ENCODE measurements at places on chromosomes 3 and 15.

- no peak for DNase-seq
Measured at GRCh38 chr15:41878355-41878699, 15.5 kb downstream of the SPTBN5 start.

DNA sequence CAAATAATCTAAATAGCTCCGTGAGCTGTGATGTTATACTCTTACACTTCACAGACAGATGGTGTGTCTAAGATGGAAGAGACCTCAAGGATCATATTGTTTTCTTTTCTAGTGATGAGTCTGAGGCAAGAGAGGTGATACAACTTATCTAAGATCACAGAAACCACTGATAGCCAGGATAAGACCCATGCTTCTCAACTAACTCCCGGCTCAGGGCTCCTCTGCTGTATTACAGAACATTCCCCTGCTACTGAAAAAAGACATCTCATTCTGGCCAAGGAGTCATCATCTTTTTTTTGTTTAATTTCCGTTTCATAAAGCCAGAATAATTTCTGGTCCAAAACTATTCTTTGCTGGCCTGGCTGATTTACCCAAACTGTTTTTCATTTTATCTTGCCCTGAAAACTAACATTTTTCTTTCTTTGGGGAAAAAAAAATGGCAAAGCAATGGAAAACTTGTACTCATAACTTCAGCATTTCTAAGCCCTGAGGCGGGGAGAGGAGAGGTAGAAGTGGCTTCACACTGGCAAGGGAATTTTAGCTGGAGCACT lies 46.9 kb upstream of the GAP43 start:
- DNase-seq = no peak

DNA sequence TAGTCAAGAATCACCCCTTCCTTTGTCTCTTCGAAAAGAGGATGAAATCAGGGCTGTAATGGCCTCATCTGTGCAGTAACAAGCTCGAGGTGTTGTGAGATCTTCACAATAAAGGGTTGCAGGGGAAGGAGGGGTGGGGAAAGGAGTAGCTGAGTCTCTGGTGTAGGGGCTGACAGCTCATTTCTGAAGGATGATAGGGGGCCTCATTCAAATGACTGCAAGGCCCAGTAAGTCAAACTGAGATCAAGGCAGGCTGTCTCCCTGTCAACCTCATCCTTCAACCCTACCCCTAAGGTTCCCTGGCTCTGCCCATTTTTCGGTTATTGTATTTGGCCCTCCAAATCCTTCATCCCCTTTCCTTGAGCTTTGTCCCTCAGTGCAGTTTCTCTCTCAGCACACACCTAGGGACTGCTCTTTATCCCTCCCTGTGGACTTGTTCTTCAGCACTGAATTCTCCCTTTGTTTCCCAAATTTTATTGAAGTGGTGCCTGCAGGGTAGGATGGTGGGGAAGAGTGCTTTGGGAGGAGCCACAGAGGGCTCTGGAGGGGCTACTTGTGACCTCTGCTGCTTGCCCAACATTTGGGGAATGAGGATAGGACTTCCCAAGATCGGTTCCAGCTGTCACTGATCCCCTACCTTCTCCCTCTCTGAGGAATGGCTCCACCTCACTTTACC lies 38.1 kb downstream of the ZNF589 start:
- no peak for DNase-seq

DNA sequence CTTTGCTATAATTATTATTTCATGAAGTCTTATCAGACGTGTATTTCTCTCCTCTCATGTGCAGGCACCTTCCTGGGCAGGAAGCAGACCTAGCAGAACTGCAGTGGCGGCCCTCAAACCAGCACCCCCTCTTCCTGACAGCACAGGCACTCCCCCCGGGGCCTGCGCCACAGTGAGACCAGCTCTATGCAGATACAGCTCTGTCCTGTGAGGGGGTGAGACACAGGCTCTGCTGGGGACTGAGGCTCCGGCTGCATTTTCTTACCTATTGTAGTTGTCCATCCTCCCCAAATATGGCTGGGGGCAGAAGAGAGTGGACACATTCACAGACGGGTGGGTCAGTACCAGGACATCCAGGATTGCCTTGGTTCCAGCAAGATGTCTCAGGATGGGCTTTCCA lies 5.0 kb downstream of the CISH start:
- DNase-seq = no peak

DNA sequence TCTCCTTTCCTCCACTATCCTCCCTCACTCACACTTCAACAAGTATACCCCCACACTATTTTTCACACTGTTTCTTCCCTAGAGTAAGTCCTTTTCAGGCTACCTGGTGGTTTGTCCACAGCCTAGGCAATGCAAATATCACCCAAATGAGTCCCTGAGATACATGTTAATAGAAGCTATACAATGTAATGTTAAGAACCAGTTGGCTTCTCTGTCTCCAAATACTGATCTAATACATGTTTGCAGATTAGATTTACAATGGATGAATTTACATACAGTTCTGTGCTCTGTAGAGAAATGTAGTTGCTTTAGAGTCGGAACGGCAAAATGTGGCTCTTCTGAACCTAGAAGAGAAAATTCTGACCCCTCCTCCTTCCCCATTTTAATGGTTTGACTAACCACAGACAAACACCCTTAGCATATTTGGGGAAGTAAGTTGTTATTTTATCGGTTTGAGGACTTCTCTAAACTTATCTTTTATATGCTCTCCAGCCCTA lies 63.6 kb upstream of the MBNL1 start:
- no peak for DNase-seq

GRCh38 chr3:50251220-50251619 lies 15.2 kb downstream of the GNAI2 start:
- DNase-seq = no peak

DNA sequence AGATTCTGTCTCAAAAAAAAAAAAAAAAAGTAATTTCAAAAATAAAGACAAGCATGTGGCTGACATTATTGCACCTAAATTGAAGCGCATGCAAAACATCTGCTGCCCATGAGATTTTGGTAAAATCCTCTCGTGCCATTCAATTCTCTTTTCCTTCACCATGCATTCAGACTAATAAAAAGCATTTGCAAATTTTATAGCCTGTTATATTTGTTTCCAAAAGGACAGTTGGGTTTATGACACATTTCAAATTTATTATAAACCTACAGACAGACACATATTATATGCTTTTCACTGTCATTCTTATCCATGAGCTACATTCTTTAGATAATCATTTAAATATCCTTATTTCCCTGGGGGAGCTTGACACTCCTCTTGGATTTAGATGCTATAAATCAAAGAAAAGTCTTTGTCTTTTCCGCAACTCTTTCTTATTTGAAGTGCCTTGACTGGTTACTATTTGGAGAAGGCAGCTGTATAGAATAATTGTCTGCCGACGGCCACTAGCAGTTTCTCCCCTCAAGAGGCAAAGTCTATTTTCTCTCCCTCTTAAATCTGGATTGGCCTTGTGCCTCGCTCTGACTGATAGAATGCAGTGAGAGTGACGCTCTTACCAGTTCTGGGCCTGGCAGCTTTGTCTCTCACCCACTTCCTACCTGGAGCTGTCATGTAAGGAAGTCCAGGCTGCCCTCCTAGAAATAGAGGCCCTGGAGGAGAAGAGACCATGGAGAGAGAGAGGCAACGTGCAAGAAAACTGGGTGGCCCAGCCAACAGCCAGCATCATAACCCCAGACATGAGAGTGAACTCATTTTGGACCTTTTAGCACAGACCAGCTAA lies 6.8 kb upstream of the LRIG1 start:
- no peak for DNase-seq

GRCh38 chr3:109191421-109191820 lies 54.9 kb downstream of the C3orf85 start:
- DNase-seq = no peak

DNA sequence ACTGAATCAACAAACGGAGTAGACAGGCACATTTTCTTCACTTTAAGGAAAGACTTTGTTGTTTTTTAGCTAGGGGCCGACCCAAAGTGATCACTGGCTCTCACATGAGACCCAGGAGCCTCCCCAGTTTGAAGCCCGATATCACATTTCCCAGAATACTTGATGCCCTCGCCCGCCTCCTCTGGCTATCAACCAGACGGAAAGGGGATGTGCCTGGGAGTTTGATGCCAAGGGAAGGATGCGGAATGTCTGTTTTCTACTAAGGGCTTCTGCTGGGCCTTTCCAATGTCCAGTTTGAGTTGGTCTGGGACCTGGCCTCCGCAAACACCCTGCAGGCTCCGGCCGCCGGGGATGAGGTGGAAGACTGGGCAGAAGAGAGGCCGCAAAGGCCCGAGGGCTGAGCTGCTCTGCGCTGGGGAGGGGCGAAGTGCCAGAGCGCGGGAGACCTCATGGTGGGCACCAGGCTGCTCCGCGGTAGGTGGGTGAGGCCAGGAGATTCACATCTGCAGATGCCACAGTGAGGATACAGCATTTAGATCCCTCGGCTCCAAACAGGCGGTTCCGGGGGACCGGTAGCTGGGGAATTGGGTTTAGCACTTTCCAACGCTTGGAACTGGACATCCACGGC lies 491 bp upstream of the ZNF774 start:
- no peak for DNase-seq

GRCh38 chr15:82140886-82141285 lies 95.1 kb upstream of the MEX3B start:
- no peak for DNase-seq

GRCh38 chr3:52593103-52593502 lies 56.7 kb downstream of the UQCC5 start:
- DNase-seq = no peak

GRCh38 chr3:66582721-66583423 lies 82.0 kb upstream of the LRIG1 start:
- peak; percentile 36 for DNase-seq

GRCh38 chr3:116423374-116423773 lies 21.9 kb downstream of the LSAMP start:
- no peak for DNase-seq

DNA sequence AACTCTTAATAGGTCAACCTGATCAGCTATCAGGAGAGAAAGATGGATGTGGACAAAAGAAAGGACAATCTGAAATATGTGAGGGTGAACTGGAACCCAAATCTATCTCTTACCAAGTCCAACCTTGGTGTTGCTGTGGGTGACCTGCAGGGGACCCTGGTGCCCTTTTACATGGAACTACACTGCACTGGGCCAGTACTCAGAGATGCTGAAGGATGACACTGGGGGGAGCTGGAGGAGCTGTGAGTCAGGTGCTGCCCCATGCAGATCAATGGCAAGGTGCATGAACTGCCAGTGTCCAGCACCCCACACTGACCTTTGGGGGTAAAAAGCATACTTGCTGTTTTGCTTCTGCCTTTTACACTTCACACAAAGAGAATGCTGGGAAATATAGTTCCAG lies 55.6 kb upstream of the TBC1D5 start:
- DNase-seq = no peak

- peak; percentile 12 for DNase-seq
Measured at GRCh38 chr3:59809710-59810444, 760.1 kb upstream of the CFAP20DC start.

- no peak for DNase-seq
Measured at GRCh38 chr3:166263460-166263859, 426.2 kb upstream of the BCHE start.

GRCh38 chr3:52504977-52505376 lies 9.8 kb downstream of the STAB1 start:
- DNase-seq = no peak

All from AG09319 (cell line).